Activated CD4-positive, alpha-beta memory T cell treated with anti-CD3 and anti-CD28 coated beads for 36 hours (primary cell): ENCODE measurements at places on chromosomes 12 and 14.

DNA sequence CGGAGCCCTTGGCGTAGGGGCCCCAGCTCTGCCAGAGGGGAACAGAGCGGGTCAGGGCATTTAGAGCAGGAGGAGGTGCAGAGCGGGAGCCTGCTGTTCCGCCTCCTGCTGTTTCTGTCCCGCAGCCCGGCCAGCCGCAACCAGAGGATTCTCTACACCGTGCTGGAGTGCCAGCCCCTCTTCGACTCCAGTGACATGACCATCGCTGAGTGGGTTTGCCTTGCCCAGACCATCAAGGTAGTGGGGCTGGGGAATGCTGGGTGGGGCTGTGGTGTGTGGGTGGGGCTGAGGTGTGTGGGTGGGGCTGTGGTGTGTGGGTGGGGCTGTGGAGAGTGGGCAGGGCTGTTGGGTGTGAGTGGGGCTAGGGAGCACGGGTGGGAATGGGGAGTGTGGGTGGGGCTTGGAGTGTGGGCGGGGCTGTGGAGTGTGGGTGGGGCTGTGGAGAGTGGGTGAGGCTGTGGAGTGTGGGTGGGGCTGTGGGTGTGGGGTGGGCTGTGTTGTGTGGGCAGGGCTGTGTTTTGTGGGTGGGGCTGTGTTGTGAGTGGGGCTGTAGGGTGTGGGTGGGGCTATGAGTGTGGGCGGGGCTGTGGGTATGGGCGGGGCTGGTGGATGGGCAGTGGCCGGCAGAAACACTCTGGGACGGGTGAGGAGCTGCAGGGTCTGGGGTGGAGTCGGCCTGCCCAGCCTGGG lies 8.0 kb downstream of the ASPG start:
- DNase-seq = no peak

DNA sequence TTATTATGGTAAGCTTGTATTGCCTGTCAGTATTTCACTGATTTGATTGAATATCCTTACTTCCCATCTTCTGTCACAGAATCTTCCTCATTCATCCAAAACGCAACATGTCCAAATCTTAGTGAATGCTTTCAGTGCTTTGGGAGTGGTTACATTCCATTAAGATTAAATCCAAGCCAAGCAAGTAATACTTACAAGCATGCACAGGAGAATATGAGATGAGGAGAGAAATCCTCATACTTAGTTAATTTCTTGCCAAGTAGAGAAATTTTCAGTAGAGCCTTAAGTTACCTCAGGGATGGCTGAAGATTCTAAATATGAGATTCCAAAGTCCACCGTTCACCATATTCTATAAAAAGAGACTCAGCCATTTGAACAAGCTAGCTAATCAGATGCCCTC lies 316.0 kb downstream of the RAD51B start:
- DNase-seq = no peak

DNA sequence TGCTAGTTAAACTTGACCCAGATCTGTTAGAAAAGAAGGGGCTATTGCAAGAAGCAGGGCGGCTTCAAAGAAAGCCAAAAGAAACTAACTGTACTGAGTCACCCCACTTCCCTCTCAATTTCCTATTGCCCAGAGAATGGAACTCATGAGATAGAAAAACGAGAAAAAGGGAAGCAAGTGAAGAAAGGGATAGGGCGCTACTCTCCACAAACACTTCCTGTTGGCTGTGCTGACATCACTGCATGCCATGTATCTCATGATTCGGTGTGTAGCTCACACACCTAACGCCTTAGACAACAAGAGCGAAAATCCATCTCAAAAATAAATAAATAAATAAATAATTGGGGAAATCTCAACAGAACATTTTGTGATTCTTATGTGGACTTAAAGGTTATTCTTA lies 13.0 kb upstream of the P2RX4 start:
- no peak for DNase-seq

GRCh38 chr14:39731912-39732311 lies 299.7 kb upstream of the FBXO33 start:
- peak; percentile 16 for DNase-seq

DNA sequence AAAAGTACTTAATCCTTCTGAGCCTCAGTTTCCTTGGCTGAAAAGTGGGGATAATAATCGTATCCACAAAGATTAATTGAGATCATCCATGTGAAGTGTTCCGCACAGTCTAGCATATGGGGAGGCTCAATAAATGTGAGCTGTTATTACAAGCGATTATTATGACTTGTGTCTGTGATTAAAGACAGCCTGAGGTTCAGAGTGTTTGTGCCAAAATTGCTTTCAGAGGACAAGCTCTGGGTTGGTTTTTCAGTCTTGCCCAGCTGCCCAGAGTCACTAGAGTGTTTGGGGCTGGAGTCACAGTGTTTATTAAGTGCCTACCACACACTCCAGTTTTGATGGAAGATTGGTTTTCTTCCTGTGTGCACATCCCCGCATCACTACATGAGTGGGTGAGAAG lies 53.5 kb downstream of the NTF3 start:
- DNase-seq = no peak

DNA sequence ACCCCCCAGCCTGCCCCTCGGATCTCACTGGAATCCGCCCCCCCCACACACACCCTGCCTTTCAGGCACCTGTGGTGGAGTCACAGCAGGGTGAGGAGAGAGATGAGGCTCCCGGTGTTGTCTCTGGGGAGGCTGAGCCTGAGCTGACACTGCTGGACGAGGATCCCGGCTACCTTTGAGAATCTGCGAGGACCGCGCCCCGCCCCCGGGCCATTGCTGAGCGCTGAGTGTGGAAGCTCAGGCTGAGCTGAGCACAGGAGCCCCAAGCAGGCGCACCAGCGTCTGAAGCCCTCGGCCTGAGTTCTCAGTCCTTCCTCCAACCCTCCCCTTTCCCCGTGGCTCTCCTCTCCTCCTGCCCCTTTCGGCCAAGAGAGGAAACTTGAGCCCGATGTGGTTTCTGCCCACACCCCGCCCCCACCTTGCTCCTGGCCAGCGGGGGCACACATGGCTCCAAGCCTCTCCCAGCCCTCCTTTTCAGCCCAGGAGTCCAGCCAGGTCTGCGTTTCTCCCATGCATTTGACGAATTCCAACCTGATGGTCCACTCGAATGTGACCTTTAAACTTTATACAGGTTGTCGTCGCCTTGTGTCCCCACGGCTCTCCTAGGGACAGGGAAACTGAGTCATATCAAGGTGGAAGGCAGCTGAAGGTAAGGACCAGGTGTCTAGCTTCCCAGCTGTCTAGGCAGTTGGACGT lies at the start of gene NFE2:
TSS of gene NFE2 (minus strand) at position 284 of the 696 bp plus-strand sequence. CDS start 5,767 bp downstream, outside the sequence.
- peak; percentile 56 for DNase-seq

DNA sequence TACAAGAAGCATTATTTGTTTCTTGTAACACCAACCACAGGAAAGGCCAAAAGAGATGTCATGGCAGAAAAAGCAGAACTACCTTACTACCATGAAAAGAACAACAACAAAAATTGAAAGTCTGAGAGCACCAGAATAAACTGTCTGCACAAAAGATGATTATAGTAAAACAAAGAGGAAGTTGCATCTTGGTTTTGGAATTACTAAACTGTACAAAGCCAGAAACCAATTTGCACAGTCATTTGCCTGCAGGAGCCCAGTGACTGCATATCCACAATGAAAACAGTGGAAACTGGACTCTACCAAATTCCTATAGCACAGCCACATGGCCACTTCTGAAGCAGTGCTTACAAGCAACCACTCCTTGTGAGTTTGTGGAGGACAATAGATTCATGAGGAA lies 276.2 kb downstream of the SSPN start:
- DNase-seq = peak; percentile 28

GRCh38 chr14:55328317-55328716 lies 57.1 kb downstream of the FBXO34 start:
- DNase-seq = no peak
